ENCODE measurements at places on chromosomes 1 and 21.

- no peak for DNase-seq
Observed at GRCh38 chr1:44947063-44947773, 39.2 kb downstream of the EIF2B3 start.

- DNase-seq, result no peak
Observed at GRCh38 chr21:14584357-14585095, 38.4 kb upstream of the SAMSN1 start.

GRCh38 chr1:113538225-113538624 is 147.9 kb downstream of the MAGI3 start:
- no peak for DNase-seq

GRCh38 chr1:179120736-179121135 is 38.9 kb downstream of the TOR3A start:
- DNase-seq, result no peak

DNA sequence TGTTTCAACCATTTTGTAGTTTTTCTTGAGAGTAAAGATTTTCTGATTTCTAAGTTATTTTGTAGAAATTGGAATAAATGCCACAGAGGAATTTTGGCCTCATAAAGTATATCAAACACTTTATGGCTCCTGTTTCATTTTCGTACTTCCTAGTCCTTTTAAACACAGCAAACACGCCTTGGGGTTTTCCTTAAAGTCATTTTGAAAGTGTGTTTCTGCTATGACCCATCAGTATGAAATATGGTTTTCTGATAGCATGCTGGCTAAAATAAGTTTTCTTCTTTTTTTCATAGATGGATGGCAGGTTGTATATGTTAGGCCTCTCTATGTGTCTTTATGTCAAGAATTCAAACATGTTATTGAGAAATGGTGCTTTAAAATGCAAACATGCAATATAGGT is 940.1 kb upstream of the TMPRSS15 start:
- DNase-seq, result no peak

DNA sequence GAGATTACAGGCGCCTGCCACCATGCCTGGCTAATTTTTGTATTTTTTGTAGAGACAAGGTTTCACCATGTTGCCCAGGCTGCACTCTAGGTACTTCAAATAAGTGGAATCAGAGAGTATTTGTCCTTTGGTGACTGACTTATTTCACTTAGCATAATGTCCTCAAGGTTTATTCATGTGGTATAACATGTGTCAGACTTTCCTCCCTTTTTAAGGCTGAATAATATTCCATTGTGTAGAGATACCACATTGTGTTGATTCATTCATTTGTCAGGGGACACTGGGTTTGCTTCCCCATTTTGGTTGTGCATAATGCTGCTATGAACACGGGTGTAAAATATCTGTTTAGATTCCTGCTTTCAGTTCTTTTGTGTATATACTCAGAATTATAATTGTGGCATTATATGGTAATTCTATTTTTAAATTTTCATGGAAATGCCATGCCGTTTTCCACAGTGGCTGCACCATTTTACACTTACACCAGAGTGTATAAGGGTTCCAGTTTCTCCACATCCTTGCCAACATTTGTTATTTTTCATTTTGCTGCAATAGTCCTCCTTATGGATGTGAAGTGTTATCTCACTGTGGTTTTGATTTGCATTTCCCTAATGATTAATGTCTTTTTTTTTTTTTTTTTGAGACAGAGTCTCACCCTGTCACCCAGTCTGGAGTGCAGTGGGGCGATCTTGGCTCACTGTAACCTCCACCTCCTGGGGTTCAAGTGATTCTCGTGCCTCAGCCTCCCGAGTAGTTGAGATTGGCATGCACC is 35.1 kb downstream of the IL6R start:
- no peak for DNase-seq

DNA sequence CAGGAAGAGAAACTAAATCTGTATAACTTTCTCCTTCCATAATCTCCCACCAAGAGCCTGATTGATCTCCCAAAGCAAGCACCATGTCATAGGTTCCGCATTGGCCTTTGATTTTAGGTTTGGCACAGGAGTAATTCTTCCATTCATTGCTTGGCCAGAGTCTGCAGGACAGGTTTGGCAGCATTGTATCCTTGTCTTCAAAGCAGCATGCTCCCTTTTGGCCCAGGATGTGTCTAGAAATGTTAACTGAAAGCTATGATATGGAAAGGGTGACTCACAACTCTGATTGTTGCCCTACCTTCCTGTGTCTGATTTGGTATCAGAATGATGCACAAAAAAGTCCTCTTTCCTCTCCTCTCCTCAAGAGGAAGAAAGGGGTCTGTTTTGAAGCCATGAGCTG is 824.3 kb upstream of the PRMT6 start:
- DNase-seq, result no peak

- DNase-seq, result no peak
Observed at GRCh38 chr1:217943361-217943760, 312.2 kb downstream of the SPATA17 start.

GRCh38 chr1:58594546-58594945 is 17.5 kb upstream of the TACSTD2 start:
- no peak for DNase-seq

GRCh38 chr1:201614262-201615015 is 75.5 kb downstream of the NAV1 start:
- DNase-seq, result peak; percentile 60

- DNase-seq, result no peak
Observed at GRCh38 chr1:47444562-47445465, 7.0 kb downstream of the FOXD2 start.

- DNase-seq, result no peak
Observed at GRCh38 chr1:43312663-43313515, 12.1 kb downstream of the TIE1 start.

GRCh38 chr1:40753142-40753882 is 30.3 kb upstream of the KCNQ4 start:
- no peak for DNase-seq

- DNase-seq, result peak; percentile 99
Observed at GRCh38 chr1:37859507-37860345, at the start of gene MTF1. Gene MTF1, minus strand, starts transcription at chr1:37859592. Its CDS starts 1,934 bp downstream, at chr1:37857658.

GRCh38 chr1:175554586-175554985 is 188.8 kb downstream of the TNR start:
- no peak for DNase-seq

DNA sequence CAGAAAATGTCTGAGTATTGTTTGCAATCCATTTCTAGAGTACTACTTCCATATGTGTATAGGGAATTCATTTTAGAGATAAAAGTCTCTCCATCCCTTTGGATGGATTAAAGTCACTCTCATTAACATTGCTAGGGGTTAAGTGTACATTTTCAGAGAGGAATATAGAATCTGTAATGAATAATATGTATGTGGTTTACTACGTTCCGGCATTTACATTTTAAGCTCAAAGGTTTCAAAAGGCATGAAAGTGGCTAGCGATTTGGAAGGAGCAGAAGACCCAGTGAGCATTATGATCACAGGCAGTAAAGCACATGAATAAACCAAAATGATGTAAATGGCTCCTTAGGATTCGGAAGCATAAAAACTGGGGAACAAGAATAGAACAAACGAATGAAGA is 123.0 kb downstream of the DSCAM start:
- no peak for DNase-seq

GRCh38 chr1:168279253-168279652 is 1.4 kb upstream of the TBX19 start:
- DNase-seq, result no peak

GRCh38 chr1:12184008-12184681 is 17.4 kb downstream of the TNFRSF1B start:
- no peak for DNase-seq

- no peak for DNase-seq
Observed at GRCh38 chr21:20272791-20273362, 725.3 kb upstream of the NCAM2 start.

DNA sequence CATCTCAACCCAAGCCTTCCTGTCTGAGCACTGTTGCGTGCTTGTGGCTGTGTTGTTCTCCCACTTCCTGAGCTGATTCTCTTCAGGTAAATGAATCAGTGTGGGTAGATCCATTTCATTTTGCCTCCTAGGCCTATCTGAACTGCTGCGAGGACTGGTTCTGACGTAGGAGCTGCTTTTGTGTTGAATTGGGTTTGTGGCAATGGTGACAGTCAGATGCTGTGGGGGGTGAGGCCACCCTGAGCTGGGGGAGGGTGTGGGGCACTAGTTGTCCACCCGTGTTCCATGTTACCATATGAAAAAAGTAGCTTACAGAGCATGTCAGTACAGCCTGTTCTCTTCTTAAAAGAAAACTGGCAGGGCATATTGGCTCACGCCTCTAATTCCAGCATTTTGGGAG is 81.5 kb downstream of the MRPS6 start:
- DNase-seq, result no peak

DNA sequence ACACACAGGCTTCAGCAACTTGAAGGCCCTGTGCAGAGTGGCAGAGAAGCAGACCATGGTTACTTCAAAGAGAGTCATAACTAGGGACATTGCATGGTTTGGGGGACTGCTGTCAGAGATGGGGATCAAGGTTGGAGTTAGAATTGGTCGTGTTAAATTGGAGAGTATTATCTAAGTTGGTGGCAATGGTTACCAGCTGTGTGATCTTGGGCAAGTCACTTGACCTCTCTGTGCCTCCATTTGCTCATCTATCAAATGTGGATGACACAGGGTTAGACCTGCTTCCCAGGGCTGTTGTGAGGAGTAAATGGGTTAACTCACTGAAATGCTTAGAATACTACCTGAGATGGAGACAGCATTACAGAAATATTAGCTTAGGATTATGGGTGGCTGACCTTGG is 91.1 kb downstream of the PAX7 start:
- no peak for DNase-seq

- no peak for DNase-seq
Observed at GRCh38 chr1:220809704-220810103, 23.0 kb downstream of the MTARC1 start.

DNA sequence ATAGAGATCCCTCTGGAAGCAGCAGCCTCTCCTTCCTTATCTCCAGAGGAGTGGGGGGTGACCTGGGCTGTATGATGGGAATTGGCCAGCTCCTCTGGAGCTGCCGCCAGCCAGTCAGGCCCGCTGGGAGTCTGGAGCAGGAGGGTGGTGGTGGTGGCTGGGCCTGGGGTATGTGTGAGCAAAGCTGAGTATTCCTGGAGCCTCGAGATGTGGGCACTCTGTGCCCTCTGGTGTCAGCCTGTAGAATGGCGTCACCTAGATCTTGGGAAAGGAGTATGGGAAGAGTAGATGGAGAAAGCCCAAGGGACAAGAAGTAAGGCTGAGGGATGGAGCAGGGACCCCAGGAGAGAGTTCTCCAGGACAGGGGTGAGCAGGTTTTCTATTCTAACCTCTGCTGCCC is 16.0 kb downstream of the VANGL2 start:
- DNase-seq, result peak; percentile 52

DNA sequence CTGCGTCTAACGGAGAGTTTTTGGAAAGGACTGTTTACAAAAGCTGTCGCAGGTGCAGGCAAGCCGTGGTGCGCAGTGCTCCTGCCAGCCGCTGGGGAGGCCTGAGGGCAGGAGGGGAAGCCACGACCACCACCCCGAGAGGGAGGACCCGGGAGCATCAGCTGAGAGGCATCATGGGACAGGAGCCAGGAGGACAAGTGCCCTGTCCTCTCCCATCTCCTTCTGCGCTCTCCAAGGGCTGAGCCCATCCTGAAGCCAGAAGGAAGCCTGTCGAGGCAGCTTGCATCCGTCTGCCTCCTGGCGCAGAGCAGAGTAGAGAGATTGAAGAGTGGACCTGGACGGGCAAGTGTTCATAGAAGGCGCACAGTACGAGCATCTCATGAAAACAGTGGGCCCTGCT is 310.9 kb downstream of the KIF26B start:
- no peak for DNase-seq

- no peak for DNase-seq
Observed at GRCh38 chr21:43984905-43985689, 27.0 kb upstream of the TRAPPC10 start.

- no peak for DNase-seq
Observed at GRCh38 chr1:29542548-29542947, 306.2 kb downstream of the PTPRU start.

GRCh38 chr1:26388791-26389445 is 16.4 kb upstream of the ZNF683 start:
- DNase-seq, result no peak

DNA sequence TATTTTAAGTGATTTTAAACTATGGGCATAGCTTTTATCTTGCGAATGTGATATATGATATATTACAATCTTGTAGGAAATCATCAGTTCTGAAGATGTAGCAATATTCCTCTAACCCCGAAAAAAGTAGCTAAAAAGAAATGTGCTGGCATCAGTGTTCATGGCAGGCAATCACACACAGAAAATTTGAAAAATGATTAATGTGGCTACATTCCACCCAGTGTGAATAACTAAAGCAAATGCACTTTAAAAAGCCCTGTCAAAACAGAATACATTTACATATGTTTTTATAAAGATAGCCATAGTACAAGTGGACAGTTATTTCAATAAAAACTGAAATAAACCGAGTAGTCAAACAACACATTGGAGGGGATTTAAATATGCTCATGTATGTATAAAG is 260.2 kb downstream of the HHAT start:
- no peak for DNase-seq

DNA sequence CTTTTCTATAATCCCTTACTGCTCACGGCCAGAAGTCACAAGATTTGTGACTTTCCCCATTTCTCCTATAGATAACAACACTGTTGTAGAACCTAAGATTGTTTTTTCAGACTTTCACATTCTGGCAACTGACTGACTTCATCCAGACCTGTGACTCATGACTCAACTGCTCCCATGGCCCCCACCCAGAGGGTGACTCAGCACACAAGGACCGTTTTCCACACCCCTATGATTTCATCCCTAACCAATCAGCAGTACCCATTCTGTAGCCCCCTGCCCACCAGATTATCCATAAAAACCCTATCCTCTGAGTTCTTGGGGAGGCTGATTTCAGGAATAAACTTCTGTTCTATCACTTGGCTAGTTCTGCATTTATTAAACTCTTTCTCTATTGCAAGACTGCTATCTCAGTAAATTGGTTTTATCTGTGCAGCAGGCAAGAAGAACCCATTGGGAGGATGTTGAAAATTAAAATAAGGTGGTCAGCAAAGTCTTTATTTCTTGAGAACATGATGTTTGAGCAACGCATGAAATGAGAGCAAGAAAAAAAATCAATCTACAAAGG is 79.7 kb downstream of the NGF start:
- DNase-seq, result no peak

- no peak for DNase-seq
Observed at GRCh38 chr1:41679531-41679930, 195.0 kb upstream of the EDN2 start.
